ENCODE measurements at places on chromosomes 1 and 21. TPM values are rescaled to one million over a fixed set of nuclear protein-coding genes. Genes with fewer than 3 reads are reported as not detected.

The LMOD1 gene
- total RNA-seq, result 9.2 TPM

The KCNE2 gene
- not detected for total RNA-seq

The RGSL1 gene
- total RNA-seq, result not detected

DNA sequence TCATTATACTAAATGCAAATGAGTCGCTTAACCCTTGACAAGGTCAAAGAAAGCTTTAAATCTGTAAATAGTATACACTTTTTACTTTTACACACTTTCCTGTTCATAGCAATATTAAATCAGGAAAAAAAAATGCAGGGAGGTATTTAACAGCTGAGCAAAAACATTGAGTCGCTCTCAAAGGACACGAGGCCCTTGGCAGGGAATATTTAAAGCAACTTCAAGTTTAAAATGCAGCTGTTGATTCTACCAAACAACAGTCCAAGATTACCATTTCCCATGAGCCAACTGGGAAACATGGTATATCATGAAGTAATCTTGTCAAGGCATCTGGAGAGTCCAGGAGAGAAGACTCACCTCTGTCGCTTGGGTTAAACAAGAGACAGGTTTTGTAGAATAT lies 62.7 kb downstream of the CAPN2 start:
- DNase-seq, result no peak

DNA sequence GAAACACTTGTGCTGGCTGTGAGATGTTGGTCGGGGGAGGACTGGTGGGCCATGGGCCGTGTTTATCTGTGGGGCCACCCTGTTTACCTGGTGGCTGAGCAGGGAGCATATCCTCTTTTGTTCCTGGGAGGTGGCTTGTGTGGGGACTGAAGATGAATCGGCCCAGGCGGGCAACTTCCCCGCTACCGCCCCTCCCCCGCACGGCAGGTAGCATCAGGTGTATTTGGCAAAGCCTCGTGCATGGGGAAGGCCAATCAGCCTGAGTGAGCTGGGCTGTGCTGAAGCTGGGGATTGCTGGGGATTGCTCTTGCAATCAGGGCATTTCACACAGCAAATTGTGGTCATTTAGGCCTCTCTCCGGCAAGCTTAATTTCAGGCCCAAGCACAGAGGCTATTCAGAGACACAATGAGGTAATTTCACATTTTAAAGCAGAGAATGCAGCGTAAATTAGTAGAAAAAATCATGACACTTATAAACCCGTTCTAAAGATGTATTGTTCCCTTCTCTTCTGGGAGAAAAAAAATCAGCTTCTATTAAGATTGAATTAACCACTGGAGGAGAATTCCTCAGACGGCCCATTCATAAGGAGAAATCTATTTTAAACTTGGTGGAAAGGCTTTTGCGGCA lies 197.7 kb upstream of the POU3F1 start:
- DNase-seq, result no peak

DNA sequence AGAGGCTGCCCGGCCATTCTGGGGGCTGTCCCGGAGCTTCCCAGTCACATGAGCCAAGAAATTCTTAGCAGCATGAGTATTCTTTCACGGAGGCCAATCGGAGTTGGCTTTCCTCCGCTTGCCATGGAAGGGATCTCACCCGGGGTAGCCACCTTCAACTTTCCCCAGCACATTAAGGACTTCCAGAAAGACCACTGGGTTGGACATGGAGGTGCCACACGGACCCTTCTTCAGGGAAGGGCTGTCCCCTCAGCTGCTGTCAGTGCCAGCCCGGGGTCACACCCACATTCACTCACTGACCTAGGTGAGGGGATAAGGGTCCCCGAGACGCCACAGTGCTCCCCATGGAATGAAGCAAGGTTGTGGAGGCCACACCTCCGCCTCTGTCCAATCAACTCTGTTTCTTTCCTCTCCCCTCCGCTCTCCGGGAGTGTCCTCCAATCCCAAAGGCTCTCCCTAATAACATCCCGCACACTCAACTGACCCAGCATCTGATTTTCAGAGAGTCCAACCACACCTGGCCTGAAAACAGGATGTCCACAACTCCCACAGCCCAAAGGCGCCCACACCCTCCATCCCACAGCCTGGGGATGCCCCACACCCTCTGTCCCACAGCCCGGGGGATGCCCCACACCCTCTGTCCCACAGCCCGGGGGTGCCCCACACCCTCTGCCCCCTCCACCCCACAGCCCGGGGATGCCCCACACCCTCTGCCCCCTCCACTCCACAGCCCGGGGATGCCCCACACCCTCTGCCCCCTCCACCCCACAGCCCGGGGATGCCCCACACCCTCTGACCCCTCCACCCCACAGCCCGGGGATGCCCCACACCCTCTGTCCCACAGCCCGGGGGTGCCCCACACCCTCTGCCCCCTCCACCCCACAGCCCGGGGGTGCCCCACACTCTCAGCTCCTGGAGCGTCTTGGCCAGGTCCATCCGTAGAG lies 19.4 kb downstream of the RSPH1 start:
- DNase-seq, result no peak

GRCh38 chr1:24727501-24728216 lies 17.6 kb upstream of the CLIC4 start:
- DNase-seq, result peak; percentile 73

GRCh38 chr1:40851643-40852042 lies 10.5 kb downstream of the CITED4 start:
- no peak for DNase-seq

GRCh38 chr1:147808025-147808424 lies 47.6 kb upstream of the GJA5 start:
- no peak for DNase-seq

- DNase-seq, result no peak
Measured at GRCh38 chr1:117267232-117267774, 56.6 kb upstream of the VTCN1 start.

DNA sequence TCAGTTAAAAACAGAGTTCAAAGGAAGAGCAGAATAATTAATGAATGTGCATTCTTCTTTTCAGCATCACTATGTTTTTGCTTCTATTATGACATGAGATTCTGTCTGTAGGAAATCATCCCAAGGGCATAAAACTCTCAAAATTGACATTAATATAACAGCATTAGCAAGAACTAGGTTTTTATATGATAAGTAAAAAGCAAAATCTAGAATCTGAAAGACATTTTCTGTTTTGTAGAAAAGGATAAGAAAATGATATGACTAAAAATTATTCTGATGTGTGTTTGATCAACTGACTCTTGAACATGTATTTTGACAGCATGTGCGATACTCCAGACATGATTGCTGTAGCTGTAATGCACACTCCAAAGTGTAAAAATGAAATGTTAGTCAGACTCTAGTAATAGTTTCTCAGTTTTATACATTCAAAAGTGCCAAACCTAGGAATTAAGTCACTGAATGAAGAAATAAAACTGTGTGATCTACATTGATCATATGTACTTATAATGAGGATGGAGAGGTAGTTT lies 197.3 kb downstream of the NCAM2 start:
- DNase-seq, result no peak

All from left ventricle myocardium inferior (tissue), 1 donor.